ENCODE measurements at places on chromosomes 13 and 19. TPM values are rescaled to one million over a fixed set of nuclear protein-coding genes. Genes with fewer than 3 reads are reported as not detected.
A peak's percentile ranks its signal among the peaks of the same experiment; 100 is the strongest.

- H3K27me3 ChIP-seq, result no peaks in the 10 kb centered on the region
- no peak overlapping the region for H3K4me3 ChIP-seq
- H3K4me1 ChIP-seq, result peaks cover 32% of the 10 kb centered on the region
- peak; percentile 68 for DNase-seq
These were observed 165.1 kb downstream of the COG6 start for GRCh38 chr13:39820606-39821005.

RFPL4AL1 gene
- not detected for total RNA-seq

MBD3L3 gene
- total RNA-seq, result not detected

GRCh38 chr19:1411255-1412191 is 4.1 kb downstream of the DAZAP1 start:
- no peak overlapping the region for H3K4me3 ChIP-seq
- H3K4me1 ChIP-seq, result peaks cover 23% of the 10 kb centered on the region
- no peaks in the 10 kb centered on the region for H3K36me3 ChIP-seq
- no peaks in the 10 kb centered on the region for H3K27me3 ChIP-seq
- no peak for DNase-seq
- no peak overlapping the region for H3K27ac ChIP-seq

GRCh38 chr19:16676101-16676798 is 15.3 kb downstream of the TMEM38A start:
- H3K36me3 ChIP-seq, result no peaks in the 10 kb centered on the region
- DNase-seq, result no peak
- H3K4me3 ChIP-seq, result no peak overlapping the region
- H3K27me3 ChIP-seq, result no peaks in the 10 kb centered on the region

DNA sequence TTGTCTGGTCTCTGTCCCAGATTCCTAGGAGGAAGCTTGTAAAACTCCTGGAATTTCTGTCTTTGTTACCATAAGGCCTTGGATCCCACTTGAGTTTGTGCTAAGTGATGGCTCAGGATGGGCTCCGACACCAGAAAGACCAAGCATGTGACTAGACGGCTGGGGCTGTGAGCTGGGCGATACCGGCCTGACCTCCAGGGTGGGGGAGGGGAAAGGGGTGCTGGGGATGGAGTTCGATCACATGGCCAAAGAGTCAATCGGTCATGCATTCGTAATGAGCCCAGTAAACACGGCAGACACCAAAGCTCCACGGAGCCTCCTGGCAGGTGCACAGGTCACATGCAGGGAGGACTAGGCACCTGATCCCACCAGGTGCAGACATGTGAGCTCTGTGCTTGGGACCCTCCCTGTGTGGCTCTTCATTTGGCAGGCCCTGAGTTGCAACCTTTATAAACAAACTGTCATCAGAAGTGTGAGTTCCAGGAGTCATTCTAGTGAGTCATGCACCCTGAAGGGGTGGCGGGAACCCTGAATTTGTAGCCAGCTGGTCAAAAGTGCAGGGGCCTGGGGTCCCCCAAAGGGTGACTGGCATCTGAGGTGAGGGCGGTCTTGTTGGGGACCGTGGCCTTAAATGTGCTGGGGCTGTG is 27.1 kb downstream of the ELAVL1 start:
- H3K27ac ChIP-seq, result no peak overlapping the region
- DNase-seq, result peak; percentile 6
- H3K4me3 ChIP-seq, result no peak overlapping the region
- H3K36me3 ChIP-seq, result no peaks in the 10 kb centered on the region

DNA sequence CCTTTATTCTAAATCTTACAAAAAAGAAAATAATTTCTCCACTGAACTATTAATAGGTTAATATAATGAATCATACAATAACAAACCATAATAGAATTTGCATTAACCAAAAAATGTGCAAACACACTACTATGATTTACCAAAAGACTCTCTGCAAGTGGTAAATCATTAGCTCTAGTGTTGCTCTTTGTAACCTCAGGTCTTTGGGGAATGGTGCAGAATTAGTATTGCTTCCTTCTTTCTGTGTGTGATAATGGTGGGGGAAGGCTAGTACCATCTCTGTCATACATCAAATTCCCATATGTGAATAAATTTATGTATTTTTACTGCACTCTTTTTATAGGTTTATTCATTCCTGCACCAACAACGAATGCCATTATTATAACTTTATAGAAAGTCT is 105.1 kb downstream of the COG6 start:
- no peak for DNase-seq
- no peak overlapping the region for H3K27ac ChIP-seq
- no peaks in the 10 kb centered on the region for H3K4me1 ChIP-seq

- no peak overlapping the region for H3K4me3 ChIP-seq
- H3K36me3 ChIP-seq, result no peaks in the 10 kb centered on the region
- no peak for DNase-seq
- no peaks in the 10 kb centered on the region for H3K4me1 ChIP-seq
- no peaks in the 10 kb centered on the region for H3K27me3 ChIP-seq
These were observed 19.6 kb upstream of the C19orf33 start for GRCh38 chr19:38284422-38284821.

SHC2 gene
- 15.9 TPM for total RNA-seq

DNA sequence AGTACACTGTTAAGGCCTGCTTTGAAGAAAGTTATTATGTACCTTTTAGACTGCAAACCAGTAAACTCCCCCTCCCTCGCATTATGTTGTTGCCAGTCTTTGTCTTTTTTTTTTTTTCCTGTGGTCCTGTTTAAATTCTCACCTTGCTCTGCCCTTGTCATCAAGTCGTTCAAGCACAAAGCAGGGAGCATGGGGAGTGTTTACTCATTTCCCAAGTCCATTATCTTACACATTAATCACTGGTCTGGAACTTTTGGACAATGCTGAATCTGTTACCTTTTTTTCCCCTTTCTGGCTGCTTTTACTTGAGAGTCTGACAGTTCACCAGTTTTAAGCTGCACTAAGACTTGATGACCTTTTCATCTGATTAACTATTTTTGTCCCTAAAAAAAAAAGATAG is 108.2 kb downstream of the DACH1 start:
- no peaks in the 10 kb centered on the region for H3K27me3 ChIP-seq
- peaks cover 36% of the 10 kb centered on the region for H3K4me1 ChIP-seq
- no peak overlapping the region for H3K4me3 ChIP-seq
- no peaks in the 10 kb centered on the region for H3K36me3 ChIP-seq

KLK4 gene
- total RNA-seq, result 0.68 TPM

SERPINE3 gene
- 0.47 TPM for total RNA-seq

GRCh38 chr13:84702174-84702573 is 819.9 kb upstream of the SLITRK1 start:
- no peak overlapping the region for H3K4me3 ChIP-seq
- no peaks in the 10 kb centered on the region for H3K4me1 ChIP-seq
- H3K27ac ChIP-seq, result no peak overlapping the region
- H3K27me3 ChIP-seq, result no peaks in the 10 kb centered on the region
- no peaks in the 10 kb centered on the region for H3K36me3 ChIP-seq

GRCh38 chr13:60118696-60119400 is 44.9 kb downstream of the DIAPH3 start:
- H3K4me1 ChIP-seq, result no peaks in the 10 kb centered on the region
- H3K4me3 ChIP-seq, result no peak overlapping the region
- no peak for DNase-seq
- H3K36me3 ChIP-seq, result no peaks in the 10 kb centered on the region
- no peak overlapping the region for H3K27ac ChIP-seq
- no peaks in the 10 kb centered on the region for H3K27me3 ChIP-seq

- DNase-seq, result peak; percentile 35
- H3K27ac ChIP-seq, result no peak overlapping the region
- H3K4me1 ChIP-seq, result peaks cover 8% of the 10 kb centered on the region
- H3K4me3 ChIP-seq, result no peak overlapping the region
- peaks cover 98% of the 10 kb centered on the region for H3K27me3 ChIP-seq
These were observed 6.2 kb downstream of the NPHS1 start for GRCh38 chr19:35846038-35846668.

- peak overlapping the region; percentile 75 for H3K27ac ChIP-seq
- H3K4me3 ChIP-seq, result no peak overlapping the region
- DNase-seq, result no peak
- no peaks in the 10 kb centered on the region for H3K27me3 ChIP-seq
- peaks cover 26% of the 10 kb centered on the region for H3K4me1 ChIP-seq
- H3K36me3 ChIP-seq, result no peaks in the 10 kb centered on the region
These were observed 306.4 kb upstream of the ARGLU1 start for GRCh38 chr13:106874323-106874722.

GRCh38 chr19:40231544-40232424 is 5.3 kb upstream of the CCNP start:
- H3K27ac ChIP-seq, result peak overlapping the region; percentile 25
- H3K4me1 ChIP-seq, result peaks cover 15% of the 10 kb centered on the region
- peaks cover 15% of the 10 kb centered on the region for H3K27me3 ChIP-seq
- H3K36me3 ChIP-seq, result no peaks in the 10 kb centered on the region
- no peak overlapping the region for H3K4me3 ChIP-seq

DNA sequence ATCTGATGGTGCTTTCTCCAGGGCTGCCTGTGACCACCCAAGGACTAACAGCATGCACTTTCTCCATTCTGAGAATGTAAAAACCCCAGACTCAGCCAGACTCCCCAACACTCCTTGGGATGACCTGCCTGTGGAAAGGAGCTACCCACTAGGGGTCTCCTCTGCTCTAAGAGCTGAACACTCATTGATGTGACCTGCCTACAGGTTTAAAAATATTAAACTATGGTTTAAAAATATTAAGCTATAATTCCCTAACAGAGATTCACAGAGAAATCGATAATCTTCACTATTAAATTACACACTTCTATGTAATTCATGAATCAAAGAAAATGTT is 696.2 kb upstream of the SLITRK5 start:
- no peaks in the 10 kb centered on the region for H3K36me3 ChIP-seq
- H3K27ac ChIP-seq, result no peak overlapping the region
- no peaks in the 10 kb centered on the region for H3K27me3 ChIP-seq
- DNase-seq, result peak; percentile 46
- no peak overlapping the region for H3K4me3 ChIP-seq
- H3K4me1 ChIP-seq, result no peaks in the 10 kb centered on the region

GRCh38 chr13:59437544-59438301 is 726.0 kb downstream of the DIAPH3 start:
- no peak overlapping the region for H3K27ac ChIP-seq
- no peak overlapping the region for H3K4me3 ChIP-seq
- H3K4me1 ChIP-seq, result no peaks in the 10 kb centered on the region
- H3K36me3 ChIP-seq, result no peaks in the 10 kb centered on the region

DNA sequence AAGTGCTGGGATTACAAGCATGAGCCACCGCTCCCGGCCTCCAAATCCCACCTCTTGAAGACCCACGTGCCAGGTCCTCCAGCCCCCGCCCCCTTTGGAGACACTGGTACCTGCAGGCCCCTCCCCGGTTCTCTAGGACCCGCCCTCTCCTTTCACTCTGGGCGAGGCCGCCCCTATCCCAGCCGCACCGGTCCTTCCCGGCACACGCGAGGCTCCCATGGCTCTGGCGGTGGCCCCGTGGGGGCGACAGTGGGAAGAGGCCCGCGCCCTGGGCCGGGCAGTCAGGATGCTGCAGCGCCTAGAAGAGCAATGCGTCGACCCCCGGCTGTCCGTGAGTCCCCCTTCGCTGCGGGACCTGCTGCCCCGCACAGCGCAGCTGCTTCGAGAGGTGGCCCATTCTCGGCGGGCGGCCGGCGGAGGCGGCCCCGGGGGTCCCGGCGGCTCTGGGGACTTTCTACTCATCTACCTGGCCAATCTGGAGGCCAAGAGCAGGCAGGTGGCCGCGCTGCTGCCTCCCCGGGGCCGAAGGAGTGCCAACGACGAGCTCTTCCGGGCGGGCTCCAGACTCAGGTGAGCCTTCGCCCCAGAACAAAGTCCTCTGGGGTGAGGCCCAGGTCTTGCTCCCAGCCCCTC is at the start of gene CBLC:
TSS of gene CBLC (plus strand) at position 176 of the 633 bp plus-strand sequence. CDS start at position 218, 42 bp downstream.
- peak within 1 kb of the TSS; percentile 39 for H3K4me3 ChIP-seq
- H3K27ac ChIP-seq, result no peak within 1 kb of the TSS
- H3K4me1 ChIP-seq, result no peaks in the 10 kb centered on the region
- peak; percentile 89 for DNase-seq
- H3K27me3 ChIP-seq, result peaks cover 15% of the 10 kb centered on the region

- no peaks in the 10 kb centered on the region for H3K4me1 ChIP-seq
- H3K36me3 ChIP-seq, result no peaks in the 10 kb centered on the region
- H3K4me3 ChIP-seq, result no peak overlapping the region
- no peak overlapping the region for H3K27ac ChIP-seq
- no peak for DNase-seq
These were observed 39.3 kb downstream of the EFNA2 start for GRCh38 chr19:1324806-1325567.

ZNF99 gene
- total RNA-seq, result not detected

DNA sequence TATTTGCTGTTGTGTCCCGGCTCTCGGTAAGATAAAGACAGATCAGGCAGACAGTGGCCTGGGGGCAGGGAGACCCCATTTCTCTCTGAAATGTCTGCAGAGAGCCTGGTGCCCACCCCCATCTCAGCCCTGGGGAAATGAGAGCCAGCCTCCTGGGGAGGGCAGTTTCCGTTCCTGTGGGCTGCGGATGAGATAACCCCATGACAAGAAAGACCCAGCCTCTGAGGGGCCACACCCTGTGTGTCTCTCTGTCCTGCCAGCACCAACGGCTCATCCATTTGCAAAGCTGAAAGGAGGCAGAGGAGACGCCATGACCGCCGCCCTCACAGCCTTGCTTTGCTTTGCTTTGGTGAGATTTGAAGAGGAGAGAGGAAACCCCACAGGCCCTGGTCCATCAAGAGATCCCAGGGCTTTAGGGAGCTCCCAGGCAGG is 28.1 kb upstream of the KIR3DL3 start:
- no peaks in the 10 kb centered on the region for H3K4me1 ChIP-seq
- no peak overlapping the region for H3K27ac ChIP-seq
- no peaks in the 10 kb centered on the region for H3K36me3 ChIP-seq
- no peak overlapping the region for H3K4me3 ChIP-seq
- no peak for DNase-seq
- H3K27me3 ChIP-seq, result no peaks in the 10 kb centered on the region

DNA sequence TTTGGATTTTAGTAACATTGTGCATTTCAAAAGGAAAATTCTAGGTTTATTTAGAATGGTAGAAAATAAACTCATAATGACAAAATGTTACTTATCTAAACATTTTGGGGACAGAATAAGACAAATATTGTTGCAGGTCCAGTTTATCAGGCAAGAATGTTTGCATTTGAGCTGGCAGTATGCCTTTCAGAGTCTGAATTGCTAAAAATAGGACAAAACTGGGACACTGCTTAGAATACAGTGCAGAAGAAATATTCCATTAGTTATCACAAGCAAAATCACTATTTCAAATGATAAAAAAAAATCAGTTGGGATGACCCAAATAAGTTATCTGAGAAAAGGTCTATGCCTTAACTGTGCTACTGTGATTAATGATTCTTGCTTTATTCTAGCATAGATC is 870.3 kb upstream of the MIR17HG start:
- H3K27me3 ChIP-seq, result no peaks in the 10 kb centered on the region
- no peaks in the 10 kb centered on the region for H3K4me1 ChIP-seq
- no peaks in the 10 kb centered on the region for H3K36me3 ChIP-seq
- no peak for DNase-seq
- H3K27ac ChIP-seq, result no peak overlapping the region

Measured in neural progenitor cell (in vitro differentiated cells).